ENCODE measurements at places on chromosomes 16 and 17.

- DNase-seq, result no peak
Measured at GRCh38 chr16:54591816-54592246, 305.2 kb upstream of the IRX3 start.

- no peak for DNase-seq
Measured at GRCh38 chr16:60087530-60087929, 1353.4 kb upstream of the GOT2 start.

DNA sequence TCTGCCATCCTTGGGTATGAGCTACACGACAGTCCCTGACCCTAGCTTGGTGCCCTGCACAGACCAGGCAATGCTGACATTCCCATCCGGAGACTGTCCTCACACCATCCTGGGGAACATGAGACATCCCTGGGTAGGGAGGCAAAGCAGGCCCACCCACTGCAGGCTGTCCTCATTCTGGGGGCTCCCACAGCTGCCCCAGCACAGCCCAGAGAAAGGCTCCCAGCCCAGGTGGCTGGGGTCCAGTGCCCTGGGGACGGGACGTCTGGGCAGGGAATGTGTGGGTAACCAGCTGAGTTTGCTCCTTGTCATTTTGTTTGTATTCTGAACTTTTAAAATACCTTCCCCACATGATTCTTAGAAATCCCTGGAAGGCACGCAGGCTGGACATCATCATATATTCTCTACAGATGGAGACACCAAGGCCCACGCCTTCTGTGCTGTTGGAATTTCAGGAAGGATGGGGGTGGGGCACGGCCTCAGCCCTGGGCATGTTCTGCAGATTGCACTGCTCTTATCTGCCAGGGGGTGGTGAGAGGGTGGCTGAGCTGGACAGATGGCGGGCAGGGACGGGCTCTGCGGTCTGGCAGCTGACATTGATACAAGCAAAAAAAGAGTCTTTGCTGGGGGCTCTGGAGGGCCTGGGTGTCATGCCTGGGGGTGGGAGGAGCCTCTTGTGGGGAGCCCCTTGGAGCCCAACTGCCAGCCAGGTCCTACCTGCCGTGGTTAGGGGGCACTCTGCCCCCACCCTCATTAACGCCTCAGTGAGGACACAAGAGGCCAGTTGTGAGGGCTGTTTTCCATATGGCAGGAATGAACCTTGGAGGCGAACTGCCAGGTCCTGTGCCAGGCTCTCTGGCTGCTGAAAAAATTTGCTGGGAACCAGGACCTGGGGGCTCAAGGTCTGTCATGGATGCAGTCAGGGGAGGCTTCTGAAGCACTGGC lies 28.4 kb downstream of the LRRC75A start:
- DNase-seq, result no peak

- no peak for DNase-seq
Measured at GRCh38 chr16:58098207-58099096, 30.7 kb downstream of the CFAP20 start.

DNA sequence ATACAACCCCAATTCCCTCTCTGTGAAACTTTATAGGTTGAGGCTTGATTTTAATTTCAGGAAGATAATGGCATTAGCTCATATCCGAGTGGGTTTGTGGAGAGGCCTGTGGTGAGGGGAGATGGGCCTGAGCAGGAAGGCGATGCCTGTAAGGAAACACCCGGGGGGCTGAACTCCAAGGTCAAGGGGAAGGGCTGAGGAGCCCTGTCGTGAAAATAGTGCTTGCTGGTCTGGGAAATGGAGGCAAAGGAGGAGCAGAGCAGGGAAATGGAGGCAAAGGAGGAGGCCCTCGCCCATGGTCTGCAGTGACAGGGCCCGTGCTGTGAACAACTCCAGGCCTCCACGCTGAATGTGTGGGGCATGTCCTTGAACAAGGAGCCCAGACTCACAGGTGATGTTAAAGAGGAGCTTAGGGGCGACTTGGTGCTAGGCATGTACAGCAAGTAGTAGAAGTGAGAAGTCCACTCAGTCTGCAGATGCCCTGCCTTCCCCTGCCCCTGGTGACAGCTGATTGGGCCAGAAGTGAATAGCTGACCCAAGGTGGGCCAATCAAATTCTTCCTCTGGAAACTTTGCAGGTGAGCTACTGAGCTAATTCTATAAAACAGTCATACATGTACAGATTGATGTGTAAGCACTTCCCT lies 38.1 kb downstream of the MRPS23 start:
- no peak for DNase-seq

DNA sequence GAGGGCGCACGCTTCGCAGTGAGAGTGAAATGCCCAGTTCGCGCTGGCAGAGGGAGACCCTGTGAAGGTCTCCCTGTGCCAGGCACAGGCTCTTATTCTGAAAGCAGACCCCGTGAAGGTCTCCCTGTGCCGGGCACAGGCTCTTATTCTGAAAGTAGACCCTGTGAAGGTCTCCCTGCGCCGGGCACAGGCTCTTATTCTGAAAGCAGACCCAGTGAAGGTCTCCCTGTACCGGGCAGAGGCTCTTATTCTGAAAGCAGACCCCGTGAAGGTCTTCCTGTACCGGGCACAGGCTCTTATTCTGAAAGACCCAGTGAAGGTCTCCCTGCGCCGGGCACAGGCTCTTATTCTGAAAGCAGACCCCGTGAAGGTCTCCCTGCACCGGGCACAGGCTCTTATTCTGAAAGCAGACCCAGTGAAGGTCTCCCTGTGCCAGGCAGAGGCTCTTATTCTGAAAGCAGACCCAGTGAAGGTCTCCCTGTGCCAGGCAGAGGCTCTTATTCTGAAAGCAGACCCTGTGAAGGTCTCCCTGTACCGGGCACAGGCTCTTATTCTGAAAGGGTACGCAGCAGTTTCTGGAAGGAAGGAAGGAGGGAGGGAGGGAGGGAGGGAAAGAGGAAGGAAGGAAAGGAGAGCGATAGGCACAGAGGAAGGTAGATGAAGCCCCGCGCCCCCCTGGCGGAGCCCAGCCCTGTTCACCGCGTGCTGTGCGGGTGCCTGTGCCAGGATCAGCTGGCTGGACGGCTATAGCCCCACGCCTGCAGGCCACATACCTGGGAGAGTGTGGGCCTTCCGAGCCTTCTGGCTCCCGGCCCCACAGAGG lies 55.3 kb downstream of the WDR45B start:
- peak; percentile 73 for DNase-seq

GRCh38 chr17:76528528-76529223 lies 8.8 kb downstream of the CYGB start:
- no peak for DNase-seq

DNA sequence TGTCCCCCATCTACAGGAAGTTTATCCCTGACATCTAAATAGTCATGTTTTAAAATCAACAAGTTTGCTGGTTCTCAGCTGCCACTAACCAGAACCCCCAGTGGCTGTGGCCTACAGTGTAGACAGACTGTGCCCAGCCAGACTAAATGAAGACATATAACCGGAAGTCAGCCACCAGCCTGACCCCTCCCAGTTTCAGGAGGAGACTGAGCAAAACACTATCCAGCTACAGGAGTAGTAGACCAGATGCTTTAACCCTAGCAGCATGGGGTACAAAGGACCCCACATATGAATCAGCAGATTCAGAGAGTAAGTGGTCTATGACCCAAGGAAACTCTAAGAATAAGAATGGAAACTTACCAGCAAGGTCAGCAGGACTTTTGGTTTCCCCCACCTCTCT lies 83.4 kb downstream of the HIC1 start:
- no peak for DNase-seq

DNA sequence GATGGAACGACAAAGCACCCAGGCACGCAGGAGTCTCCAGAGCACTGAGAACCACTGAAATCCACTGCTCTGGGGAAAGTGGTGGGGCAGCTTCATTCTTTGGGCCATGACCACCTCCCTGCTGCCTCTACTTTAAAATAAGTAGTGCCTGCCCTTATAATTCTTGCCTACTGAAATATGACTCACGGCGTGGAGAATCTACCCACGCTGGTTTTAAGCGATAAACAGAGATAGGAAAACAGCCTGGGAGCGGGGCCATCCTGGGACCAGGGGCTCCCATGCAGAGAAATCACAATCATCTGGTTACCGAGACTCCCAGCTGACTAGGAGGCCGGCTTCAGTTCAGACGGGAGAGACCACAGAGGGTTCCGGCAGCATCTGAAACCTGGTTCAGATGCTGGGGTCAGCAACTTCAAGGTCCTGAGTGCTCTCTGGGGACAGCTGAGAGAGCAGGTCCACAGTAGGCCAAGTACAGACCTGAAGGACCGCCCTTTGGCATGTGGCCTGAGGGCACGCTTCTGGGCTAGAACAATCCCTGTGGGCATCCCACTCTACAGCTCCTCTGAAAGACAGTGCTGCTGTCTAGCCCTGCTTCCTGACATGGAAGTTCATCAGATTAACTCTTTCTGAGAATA lies 8.6 kb upstream of the DHRS13 start:
- no peak for DNase-seq

DNA sequence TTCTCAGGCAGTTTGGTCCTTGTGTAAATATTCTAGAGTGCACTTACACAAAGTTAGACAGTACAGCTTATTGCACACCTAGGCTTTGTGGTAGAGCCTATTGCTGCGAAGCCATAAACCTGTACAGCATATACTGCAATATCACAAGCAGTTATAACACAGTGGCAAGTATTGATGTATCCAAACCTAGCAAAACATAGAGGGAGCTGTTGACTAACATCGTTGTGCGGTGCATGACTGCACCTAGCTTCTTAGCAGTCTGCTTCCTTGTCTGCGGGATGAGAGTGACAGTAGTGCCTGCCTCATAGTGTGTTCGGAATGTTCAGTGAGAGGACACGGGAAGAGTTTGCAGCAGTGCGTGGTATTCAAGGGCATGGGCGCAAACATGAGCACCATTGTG lies 78.9 kb downstream of the MPRIP start:
- DNase-seq, result no peak

DNA sequence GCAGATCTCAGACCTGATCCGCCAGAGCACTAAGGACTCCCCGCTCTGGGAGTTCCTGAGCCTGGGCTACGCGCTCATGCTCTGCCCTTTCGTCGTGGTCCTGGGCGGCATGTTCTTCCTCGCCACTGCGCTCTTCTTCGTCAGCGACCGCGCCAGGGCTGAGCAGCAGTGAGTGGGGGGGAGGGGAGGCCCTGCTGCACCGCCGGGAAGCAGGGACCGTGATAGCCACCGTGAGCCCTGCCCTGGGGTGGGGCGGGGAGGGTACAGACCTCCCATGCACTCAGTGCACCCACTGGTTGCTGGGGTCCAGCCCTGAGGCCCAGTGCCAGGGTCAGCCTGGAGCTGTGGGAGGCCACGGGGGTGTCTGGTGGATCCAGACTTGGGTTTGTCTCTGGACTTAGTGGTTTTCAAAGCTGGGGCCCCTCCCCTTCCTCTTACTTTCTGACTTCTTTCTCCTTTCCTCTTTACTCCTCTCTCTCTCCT lies 18.9 kb downstream of the MYBBP1A start:
- DNase-seq, result peak; percentile 30

- no peak for DNase-seq
Measured at GRCh38 chr17:27466743-27467375, 10.6 kb downstream of the KSR1 start.

- DNase-seq, result no peak
Measured at GRCh38 chr17:8007836-8008235, 5.4 kb downstream of the GUCY2D start.

DNA sequence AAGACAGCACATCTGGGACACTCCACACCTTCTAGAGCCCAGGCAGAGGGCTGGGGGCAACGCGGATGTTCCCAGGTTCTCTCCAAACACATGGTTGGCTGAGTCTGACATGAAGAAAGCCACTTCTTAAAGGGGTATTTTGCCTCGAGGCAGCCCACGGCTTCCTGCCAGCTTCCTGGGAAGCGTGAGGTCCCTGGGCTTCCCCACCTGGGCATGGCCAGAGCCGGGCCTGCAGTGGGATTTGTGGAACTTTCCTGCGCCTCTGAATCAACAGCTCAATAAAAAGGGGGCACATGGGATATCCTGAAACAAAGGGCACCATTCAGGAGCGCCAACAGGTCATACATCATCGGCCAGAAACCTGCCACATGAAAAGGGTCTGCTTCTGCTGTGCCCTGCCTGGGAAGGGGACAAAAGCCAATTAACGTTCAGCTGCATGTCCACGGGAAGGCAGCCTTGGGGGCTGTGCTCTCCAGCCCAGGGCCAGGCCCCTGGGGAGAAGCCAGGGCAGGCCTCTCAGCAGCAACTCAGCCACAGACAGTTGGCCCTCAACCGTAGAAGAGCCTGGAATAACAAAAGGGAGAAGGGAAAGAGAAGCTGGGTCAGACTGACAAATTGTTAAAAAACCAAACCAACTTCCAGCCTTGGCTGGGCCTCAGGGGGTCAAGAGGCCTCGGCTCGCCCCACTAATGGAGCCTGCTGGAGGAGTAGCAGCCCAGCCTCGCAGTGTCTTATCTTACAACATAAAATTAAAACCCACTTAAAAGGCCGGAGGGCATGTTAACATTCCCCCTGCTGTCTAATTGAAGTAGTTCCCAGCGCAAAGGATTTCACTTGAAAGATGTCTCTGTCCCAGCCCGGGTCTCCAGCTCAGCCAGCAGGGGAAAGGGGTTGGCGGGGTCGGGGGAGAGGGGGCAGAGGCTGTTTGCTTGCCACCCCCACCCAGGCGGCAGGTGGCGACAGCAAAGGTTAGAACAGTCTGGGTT lies 34.2 kb downstream of the TBX4 start:
- no peak for DNase-seq

DNA sequence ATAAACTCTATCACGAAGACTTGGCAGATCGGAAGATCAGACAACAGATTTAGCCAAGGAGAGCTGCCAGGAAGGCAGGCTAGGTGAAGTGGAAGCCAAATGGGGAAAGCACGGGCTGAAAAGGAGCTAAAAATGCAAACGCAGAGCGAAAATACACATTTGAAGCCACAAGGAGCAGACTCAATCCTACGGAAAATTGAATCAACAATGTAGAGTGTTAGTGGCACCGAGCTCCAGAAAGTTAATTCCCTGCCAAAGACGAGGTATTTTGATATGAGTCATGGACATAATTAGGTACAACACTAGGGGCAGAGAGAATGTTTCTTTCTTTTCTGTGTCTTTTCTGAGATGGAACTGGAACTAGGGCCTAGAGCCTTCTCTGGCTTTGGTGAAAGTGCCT lies 20.7 kb downstream of the GSG1L start:
- no peak for DNase-seq

GRCh38 chr16:9666834-9667480 lies 515.3 kb downstream of the GRIN2A start:
- no peak for DNase-seq

DNA sequence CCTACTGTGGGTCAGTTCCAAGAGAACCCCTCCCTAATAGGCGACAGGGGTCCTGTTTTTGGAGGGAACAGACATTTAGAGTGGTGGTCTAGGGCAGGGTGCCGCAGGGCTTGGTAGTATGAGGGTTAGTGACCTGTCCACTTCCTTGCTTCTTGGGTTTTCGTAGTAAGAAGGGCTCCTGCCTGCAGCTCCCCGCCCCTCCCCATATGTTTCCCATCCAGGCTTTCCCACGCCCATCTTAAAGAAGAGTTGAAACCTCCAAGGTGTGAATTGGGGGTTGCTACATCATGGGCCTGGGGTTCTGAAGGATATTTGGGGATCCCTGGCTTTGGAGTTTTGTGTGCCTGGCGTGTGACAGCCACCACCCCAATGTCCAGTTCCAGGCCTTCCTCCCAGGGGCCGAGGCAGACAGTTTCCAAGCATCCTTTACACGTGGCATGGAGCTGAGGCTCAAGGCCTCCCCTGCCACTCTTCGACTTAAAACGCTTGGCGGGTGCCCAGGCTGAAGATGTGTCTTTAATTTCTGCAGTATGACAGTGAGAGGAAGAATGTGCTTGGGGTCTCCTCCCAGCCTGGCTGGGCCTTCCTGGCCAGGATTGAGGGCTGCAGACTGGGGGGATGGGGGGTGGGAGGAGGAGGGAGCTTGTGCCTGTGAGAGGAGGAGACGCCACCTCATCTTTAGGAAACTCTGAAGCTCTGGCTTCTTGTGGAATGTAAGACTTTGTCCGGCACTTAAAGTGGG lies 2.3 kb upstream of the COL1A1 start:
- DNase-seq, result no peak

GRCh38 chr16:11370084-11370931 lies 25.0 kb downstream of the RMI2 start:
- no peak for DNase-seq

- DNase-seq, result no peak
Measured at GRCh38 chr17:66455060-66455459, 152.6 kb downstream of the PRKCA start.

Data from nucleus accumbens (tissue), 56 donors.